Hypothalamus (tissue), 51 donors: ENCODE measurements at places on chromosomes 13 and 19.

DNA sequence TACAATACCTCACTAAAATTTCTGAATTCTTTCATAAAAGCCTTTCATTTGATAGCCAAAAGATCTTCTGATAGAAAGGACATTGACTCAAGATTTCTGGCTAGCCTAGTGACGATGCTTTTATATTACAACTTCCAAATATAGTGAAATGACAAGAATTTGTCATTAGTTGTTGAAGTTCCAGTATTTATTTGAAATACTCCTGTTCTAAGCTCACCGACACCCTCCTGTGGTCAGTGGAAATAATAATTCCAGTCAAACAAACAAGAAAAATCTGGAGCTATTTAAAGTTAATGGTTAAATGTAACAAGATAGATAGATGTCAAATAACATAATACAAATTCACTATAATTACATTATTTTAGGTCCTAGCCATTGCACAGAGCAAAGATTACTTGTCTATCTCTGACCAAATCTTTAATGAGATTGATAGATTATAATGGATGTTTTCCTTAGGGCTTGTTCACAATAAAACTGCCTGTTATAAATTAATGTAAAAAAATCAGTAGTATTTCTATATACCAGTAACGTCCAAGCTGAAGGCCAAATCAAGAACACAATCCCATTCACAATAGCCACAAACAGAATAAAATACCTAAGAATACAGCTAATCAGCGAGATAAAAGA lies 195.5 kb downstream of the RGCC start:
- no peak for DNase-seq

DNA sequence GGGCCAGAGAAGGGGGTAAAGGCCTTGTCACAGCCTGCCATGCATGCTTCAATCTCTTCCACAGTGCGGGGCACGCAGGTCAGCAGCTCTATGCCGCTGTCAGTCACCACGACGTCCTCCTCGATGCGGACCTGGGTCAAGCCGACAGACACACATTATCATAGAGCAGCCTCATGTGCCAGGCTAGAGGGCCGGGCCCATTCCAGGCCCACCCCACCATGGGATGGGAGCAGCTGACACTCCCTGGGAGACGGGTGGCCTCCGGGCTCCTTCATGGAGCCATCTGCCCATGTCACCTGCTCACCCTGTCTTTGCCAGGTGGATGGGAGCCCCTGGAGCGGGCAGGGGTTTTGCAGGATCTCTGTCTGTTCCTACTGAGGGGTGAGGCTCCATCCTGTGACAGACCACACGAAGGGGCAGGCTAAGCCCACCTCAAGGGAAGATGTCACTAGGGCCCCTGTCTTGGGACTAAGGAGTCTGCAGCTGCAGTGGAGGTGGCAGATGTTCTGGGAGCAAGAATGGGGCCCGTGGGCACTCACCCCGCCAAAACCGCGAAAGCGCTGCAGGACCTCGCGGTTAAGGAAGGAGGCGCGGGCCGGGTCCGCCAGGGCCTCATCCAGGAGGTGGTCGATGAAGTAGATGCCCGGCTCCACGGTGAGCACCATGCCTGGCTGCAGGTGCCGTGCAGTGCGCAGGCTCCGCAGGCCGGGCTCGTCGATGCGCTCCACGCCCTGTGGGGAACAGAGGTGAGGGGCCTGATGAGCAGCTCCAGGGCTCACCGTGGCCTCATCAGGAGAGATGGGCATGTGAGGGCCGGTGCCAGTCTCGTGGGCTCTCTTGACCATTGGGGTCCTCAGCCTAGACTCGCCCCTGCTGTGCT lies 14.1 kb downstream of the CEBPG start:
- DNase-seq = no peak

GRCh38 chr13:40457929-40458719 lies 208.3 kb downstream of the FOXO1 start:
- DNase-seq = no peak

DNA sequence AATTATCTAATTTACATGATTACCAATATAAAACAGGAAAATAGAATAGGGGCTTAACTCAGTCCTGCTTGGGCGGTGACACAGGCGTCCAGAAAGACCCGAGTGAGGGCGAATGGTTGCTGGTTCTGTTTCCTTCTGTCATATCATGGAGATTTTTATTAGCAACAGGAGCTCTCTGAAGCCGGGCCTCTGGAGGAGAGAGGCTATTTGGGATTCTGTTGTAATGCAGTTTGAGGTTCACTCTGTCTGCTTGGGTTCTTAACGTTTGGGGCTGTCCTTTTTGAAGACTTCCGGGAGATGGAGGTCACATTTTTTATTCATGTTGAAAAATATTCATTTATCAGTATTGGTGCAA lies 115.7 kb upstream of the ZNF536 start:
- no peak for DNase-seq

DNA sequence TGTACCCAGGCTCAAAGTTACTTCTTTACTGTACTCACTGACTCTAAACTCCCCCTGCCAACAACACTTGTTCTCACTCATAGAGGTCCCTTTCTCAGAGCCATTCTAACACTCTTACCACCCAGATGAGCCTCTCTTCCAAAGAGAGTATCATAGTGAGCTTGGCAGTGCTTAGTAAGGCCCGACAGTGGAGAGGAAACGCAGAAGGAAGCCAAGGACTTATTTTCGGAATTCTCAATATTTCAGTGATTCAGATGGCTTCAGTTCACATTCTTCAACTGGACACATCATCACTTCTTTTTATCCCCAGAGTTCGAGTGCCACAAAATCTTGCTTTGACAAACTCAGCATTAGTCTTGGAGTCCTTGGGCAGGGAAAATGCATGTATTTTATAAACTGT lies 285.9 kb downstream of the DNAJC15 start:
- no peak for DNase-seq

- DNase-seq = no peak
These were observed 41.3 kb upstream of the KCTD15 start for GRCh38 chr19:33755099-33756035.

DNA sequence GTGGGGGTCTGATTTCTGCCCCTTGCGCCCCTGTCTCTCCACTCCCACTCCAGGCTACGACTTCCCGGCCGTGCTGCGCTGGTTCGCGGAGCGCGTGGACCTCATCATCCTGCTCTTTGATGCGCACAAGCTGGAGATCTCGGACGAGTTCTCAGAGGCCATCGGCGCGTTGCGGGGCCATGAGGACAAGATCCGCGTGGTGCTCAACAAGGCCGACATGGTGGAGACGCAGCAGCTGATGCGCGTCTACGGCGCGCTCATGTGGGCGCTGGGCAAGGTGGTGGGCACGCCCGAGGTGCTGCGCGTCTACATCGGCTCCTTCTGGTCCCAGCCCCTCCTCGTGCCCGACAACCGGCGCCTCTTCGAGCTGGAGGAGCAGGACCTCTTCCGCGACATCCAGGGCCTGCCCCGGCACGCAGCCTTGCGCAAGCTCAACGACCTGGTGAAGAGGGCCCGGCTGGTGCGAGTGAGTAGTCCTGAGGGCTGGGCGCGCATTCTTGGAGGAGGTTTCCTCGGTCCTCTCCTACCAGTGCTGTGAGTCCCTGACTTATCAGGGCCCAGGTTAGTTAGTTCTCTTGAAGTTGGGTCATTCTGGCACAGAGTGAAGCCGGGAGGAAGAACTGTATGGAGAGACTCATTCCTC lies 12.7 kb downstream of the EHD2 start:
- DNase-seq = no peak

DNA sequence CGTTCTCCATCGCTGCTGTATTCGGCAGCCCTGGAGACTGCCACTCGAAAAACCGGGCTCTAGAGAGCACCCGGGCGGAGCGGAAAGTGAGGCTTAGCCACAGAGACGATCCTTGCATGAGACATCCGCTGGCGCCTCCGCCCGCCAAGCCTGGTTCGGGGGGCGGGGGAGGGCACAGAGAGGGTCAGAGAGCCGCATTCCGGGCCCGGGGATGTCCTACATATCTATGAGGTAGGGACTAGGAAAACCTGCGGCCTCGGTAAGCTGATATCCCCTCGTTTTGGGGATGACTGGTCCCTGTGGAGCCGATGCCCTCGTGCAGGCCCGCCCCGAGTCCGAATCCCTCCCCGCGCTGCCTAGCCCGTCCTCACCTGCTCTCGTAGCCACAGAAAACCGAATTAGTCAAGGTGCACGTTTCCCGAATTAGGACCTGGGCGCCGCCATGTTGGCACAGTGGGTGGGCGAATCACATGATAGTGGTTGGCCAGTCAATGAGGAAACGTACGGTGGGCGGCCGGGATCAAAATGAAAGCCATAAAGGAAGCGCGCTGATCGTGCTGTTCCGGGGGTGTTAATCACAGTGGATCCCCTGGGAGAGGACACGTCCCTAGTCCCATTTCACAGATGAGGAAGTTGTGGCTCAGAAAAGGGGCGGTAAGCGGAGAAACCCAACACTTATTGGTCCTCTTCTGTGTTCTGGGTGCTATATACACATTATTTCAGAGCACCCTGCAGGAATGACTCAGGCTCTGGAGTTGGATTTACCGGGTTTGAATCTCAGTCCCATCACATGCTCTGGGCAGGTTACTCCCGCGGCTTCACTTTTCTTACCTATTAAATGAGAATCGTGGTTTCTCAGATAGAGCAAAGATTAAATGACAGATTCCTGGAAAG lies at the start of gene TRMT1:
Gene TRMT1, minus strand, starts transcription at position 459 of the 894 bp plus-strand sequence. Its CDS starts 341 bp downstream, at position 118.
- DNase-seq = peak; percentile 66

DNA sequence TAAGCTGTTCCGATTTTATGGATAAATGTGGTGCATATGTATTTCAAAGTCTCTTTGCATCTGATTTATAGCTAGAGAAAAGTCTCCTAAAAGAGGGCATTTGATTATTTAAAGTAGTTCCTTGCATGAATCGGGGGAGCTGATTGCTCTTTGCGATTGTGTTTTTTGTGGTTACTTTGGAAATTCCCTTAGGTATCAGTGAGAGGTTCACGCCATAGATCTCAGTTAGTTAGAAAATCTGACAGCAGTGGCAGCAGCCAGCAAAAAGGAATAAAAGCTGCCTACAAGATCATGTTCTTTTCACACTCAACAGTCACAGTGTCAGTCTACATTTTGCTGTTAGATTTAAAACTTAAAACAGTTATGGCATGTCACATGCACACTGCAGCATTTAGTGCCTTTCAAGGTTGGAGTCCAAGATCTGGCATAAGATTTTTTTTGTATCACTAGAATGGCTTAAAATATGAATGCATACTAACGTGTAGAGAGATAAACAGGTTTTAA lies 436.5 kb upstream of the PCDH20 start:
- no peak for DNase-seq

- no peak for DNase-seq
These were observed 17.4 kb downstream of the CAPN12 start for GRCh38 chr19:38726761-38727301.

DNA sequence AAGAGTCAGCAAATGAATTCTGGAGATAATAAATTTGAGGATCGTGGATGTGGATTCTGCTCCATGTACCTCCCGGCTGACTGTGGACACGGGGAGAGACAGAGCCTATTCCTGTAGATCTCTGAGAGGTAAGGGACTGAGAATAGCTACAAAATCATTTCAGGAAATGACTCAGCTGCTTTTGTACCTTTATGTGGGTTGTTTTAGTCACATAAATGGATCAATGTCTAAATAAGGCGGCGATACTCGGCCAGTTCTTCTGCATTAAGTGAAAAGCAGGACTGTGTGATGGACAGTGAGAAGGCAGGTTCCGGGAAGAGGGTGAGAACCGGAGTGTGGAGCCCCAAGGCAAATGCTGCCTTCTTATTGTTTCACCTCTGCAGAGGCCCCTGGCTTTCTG lies 128.1 kb downstream of the EFNB2 start:
- no peak for DNase-seq

DNA sequence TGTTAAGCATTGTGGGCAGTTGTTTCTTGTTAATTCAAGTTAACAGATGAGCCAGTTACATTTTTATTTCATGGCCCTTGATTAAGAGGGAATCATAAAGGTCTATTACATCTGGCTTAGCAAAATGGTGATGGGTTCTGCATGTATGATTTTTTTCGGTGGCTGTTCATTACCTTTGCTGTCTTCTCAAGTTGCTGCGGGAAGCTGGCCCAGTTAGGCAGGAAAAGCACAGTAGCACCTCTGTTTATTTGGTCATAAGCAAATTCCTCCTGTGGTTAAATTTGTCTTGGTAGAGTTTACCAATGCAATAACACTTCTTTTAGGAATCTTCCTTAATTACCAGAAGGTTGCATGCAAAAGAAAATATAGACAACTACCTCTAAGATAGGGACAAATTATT lies 104.5 kb downstream of the FRY start:
- DNase-seq = no peak

DNA sequence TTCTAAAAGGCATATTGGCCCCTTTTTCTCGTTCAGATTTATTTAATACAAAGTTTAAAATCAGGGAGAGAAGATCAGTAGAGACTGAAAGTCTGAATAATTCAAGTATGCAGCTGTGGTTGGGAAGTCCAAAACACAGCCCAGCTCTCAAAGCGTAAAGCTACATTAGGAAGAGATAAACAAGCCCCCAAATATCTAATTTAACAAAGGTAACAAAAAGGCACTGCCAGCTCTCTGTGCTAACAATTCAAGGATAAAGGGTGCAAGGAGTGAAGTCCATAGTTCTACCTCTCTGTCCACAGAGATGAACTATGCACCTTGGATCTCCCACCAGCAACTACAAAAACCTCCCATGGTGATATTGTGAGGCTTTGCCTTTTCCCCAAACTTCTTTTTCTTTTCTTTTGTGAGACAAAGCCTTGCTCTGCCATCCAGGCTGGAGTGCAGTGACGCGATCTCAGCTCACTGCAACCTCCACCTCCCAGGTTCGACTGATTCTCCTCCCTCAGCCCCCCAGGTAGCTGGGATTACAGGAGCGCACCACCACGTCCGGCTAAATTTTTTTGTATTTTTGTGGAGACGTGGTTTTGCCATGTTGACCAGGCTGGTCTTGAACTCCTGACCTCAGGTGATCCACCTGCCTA lies 104.4 kb downstream of the LHFPL6 start:
- DNase-seq = no peak

- no peak for DNase-seq
These were observed 313.5 kb downstream of the KLF12 start for GRCh38 chr13:73820688-73821087.
